PC-9 (cell line): ENCODE measurements at places on chromosomes 5 and 9. TPM values are rescaled to one million over a fixed set of nuclear protein-coding genes. Genes with fewer than 3 reads are reported as not detected.
A peak's percentile ranks its signal among the peaks of the same experiment; 100 is the strongest.

- peak; percentile 21 for DNase-seq
Measured at GRCh38 chr5:24633715-24634325, 11.0 kb downstream of the CDH10 start.

DNA sequence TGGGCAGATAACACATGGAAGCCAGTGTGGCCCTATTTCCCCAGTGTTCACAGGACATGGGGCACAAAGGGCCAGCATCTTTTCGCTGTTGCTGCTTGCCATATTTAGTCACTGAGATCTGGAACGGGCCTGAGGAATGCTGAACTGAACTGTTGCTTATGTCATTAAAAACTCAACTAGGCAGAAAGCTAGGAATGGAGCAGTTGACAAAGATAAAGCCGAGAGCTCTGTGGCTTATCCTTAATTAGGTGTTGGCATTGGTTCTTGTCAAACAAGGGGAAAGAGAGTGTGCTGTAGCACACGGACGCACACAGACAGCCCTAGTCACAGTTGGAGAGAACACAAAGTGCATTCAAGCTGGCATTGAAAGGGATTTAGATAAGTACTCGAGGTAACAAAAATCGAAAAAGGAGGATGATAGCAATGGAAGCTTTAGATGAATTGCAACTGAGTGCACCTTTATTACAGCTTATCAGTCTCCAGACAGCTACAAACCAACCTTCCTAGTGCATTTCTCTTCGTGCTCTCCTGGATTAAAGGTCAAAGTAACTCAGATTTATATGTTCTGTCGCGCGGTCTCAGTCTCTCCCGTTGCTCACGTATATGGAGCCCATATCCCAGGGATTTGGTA lies 450.2 kb upstream of the ZNF608 start:
- no peak for DNase-seq

DNA sequence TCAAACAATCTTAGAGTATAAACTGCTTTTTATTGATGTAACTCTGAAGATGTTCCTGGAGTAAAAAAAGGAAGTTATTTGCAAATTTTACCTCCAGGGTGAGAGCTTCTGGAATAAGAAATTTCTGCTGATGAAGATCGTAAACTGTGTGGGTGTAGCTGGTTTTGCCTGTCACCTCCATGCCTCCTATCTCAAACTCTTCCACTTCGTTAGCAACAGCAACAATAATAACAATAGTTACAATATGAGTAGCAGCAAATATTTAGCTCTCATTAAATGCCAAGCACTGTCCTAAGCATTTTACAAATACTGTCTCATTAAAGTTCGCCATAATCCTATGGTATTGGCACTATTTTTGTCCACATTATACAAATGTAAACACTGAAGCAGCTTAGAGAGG lies 57.9 kb downstream of the GCNT1 start:
- no peak for DNase-seq

DNA sequence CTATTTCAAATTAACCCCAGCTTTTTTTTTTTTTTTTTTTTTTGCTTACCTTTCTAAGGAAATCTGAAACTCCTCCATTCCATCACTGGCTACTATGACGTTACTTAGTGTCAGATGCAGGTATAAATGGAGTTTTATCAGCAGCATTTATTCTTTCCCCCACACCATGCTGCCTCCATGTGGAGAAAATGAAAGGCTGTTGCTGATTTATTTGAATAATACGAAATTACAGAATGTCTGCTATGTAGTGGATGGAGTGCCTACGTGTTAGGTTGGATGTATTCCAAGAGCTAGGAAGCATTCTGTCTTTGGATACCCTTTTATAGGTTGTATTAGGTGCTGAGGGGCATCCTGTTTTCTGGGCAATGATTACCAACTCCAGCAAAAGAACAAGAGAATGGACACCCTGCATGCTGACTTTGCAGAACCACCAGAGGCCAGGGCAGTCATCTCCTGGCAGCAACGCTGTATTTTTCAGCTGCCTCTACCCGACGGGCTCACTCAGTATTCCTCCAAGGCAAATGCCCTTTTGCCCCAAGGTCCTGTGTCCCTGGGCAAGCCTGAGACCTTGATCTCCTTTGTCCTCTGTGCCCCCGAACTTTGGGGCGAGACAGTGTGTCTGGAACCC lies 199.5 kb downstream of the ALDH1A1 start:
- DNase-seq: no peak

GRCh38 chr5:83844449-83845068 lies 123.9 kb upstream of the HAPLN1 start:
- no peak for DNase-seq

DNA sequence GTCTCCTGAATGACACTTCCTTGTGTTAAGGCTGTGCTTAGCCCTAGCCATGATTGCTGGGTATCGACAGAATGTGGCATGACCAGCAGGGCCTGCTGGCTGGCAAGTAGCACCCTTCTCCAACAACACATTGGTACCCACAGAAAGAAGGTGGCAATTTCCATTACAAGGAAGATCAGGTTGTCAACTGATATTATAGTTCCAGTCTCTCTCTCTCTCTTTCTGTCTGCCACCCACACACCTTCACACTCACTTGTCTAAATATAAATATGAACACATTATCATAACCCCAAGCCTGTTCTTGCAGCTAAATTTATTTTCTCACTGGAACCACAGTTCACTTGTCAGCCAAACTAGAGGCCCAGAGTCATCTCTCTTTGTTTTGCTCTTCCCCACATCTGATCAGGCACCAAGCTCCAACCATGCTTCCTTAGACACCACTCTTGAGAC lies 408.1 kb upstream of the PIK3R1 start:
- DNase-seq: no peak

DNA sequence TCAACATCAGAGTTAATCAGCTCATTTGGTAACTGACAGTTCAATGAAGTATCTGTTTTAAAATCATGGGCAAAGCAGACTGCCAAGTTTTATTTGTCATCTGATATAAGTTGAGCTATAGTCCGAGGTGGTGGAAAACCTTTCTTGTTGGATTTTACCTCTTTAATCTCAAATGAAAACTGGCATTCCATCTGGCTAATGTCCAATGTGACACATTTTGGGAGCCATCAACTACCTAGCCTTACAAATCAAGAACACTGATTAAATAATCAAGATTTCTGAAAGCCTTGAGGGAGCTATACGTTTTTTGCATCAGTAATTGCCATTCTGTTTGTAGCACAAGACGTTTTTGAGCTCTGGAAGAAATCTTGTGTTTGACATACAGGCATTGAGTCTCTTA lies 1380.5 kb upstream of the WWC1 start:
- DNase-seq: no peak

- no peak for DNase-seq
Measured at GRCh38 chr5:170746961-170747340, 36.6 kb upstream of the GABRP start.

- DNase-seq: peak; percentile 54
Measured at GRCh38 chr5:134073404-134073803, 41.1 kb upstream of the TCF7 start.

GRCh38 chr5:1380011-1380817 lies 35.3 kb upstream of the CLPTM1L start:
- no peak for DNase-seq

DNA sequence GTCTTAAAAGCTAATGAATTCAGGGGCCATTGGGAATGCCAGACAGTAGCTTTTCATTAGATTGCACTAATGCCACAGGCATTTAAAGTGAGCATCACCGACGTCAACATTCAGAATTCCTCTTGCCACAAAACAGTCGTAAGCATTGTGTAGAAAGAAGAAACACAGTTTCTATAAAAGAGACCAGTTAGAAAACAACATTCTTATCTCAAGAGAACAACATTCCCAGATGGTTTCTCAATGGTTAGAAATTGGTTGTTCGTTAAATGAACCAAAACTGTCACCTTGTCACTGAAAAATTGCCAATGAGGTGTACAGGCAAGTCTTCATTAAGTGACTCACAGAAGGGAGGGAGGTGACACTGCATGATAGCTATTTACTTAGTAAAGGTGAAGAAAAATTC lies 401.6 kb upstream of the PRR16 start:
- DNase-seq: peak; percentile 6

DNA sequence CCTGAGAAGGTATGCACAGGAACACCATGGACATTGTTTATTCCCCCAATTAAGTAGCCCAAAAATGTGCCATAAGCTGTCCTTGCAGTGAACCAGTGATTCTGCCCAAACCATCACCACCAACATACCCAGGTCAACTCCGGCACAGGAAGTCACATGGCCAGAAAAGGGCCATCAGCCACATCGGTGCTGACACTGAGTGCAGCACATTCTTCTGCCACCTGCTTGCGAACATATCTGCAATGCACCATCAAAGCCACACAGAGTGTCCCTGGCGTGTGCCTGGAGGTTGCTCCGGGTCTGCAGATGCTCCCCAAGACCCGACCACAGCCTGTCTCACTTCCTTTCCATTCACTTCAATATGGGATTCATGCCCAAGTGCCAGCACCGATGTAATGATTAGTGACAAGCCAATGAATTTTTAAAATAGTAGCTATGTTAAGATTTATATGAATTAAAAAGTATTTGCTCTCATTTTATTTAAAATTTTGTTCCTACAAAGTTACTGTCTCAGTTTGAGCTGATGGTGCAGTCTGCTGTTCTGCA lies 37.6 kb downstream of the SYK start:
- DNase-seq: no peak

- DNase-seq: no peak
Measured at GRCh38 chr9:103430469-103430868, 435.3 kb downstream of the CYLC2 start.

GRCh38 chr5:38660194-38660668 lies 103.8 kb upstream of the LIFR start:
- DNase-seq: peak; percentile 88

GRCh38 chr9:116656501-116656971 lies 30.6 kb upstream of the TRIM32 start:
- no peak for DNase-seq

MAN1B1 gene
- 79.3 and 107 TPM in 2 replicates for total RNA-seq

CCDC69 gene
- total RNA-seq: 0.35 and 0.50 TPM in 2 replicates

HAVCR2 gene
- total RNA-seq: 0.25 TPM in 1 of 2 replicates, not detected in the other
